RPMI8226 (cell line): ENCODE measurements at places on chromosomes 13 and 19.

DNA sequence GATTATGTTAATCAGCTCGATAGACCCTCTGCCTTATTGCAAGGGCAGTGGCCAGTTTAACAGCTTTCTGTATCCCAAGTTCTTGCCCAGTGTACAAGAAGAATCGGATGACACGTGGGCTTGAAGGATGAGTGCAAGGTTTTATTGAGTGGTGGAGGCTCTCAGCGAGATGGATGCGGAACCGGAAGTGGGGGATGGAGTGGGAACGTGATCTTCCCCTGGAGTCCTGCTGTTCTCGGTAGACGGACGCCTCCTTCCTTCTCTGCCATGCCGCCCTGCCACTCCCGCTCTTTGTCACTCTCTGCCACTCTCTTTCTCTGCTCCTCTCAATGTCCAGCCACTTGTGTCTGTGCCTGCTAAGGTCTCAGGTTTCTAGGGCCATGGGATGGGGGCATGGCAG lies 21.0 kb downstream of the RFXAP start:
- no peak for DNase-seq

GRCh38 chr19:13025819-13026456 lies 30.7 kb downstream of the NFIX start:
- no peak for DNase-seq

- no peak for DNase-seq
Observed at GRCh38 chr13:97274829-97275649, 52.9 kb downstream of the MBNL2 start.

DNA sequence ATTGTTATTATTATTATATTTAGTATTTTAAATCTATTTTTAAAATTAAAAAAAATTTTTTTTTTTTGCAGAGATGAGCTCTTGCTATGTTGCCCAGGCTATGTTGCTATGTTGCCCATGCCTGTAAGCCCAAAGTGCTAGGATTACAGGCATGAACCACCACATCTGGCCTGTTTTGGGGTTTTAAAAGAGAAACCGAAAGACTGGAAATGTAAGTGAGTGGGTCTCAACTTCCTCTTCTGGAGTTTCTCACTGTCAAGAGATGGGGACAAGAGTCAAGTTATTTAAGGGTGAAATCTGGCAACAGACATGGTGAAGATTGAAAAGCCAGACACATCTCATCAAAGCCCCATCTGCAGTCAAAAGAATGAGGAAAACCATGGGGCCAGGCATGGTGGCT lies 4.2 kb upstream of the OR7G3 start:
- peak; percentile 78 for DNase-seq

- no peak for DNase-seq
Observed at GRCh38 chr13:41203810-41204209, 9.4 kb upstream of the KBTBD7 start.

DNA sequence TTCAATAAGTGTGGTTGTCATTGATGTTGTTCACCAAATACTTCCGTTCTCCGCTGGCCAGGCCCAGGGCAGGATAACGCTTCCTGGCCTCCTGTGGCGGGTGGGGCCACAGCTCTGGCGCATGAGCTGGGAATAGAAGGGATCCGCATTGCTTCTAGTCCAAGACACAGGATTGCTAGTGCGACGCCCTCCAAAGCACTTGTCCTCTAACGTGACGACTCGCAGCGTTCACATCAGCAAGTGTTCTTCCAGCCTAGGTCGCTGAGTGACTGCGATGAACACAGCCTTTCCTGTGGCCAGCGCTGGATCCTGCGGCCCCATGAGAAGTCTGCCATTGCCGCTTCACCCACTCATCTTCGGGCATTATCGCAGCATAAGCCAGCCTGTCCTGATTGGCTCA lies 39.4 kb downstream of the VSTM2B start:
- no peak for DNase-seq
